Activated CD4-positive, alpha-beta T cell treated with anti-CD3 and anti-CD28 coated beads for 4 hours (primary cell): ENCODE measurements at places on chromosomes 12 and 14.
A peak's percentile ranks its signal among the peaks of the same experiment; 100 is the strongest.

DNA sequence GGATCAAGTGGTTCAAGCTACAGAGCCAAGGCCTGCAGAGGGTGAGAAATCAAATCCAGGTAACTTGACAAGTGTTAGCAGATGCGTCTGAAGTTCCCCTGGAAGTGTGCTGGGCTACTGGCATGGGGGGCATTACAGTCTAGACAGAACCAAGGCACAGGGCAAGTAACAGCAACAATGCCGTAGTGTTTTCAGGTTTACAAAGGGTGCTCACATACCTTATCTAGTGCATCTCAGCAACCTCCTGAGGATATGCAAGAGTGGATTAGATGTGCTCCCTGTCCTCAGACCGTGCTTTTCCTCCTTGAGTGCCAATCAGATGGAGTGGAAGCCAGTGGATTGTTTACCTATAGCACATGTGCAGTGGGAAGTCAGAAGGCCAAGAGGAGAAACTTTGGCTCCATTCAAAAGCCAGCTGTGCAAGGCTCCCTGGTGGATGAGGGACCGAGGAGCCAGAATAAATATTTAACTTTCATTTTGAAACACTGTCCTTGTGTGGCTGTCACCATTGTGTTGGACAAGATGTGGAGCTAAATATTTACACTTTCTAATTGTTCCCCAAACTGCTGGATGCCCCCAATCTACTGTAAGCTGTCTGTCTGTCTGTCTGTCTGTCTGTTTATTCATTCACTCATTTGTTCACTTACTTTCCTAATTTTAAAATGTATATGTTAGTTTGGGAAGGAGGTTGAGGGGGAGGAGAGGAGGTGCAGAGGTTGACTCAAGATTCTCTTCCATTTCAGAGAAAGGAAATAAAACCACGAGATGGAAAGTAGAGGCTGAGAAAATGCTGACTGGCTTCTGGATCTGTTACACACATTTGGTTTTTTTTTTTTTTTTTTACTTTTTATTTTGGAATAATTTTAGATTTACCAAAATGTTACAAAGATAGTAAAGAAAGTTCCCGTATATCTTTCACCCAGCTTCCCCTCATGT is 184.0 kb upstream of the PARP11 start:
- no peak for DNase-seq

- DNase-seq: peak; percentile 9
Observed at GRCh38 chr14:56002876-56003625, 115.2 kb upstream of the PELI2 start.

- DNase-seq: no peak
Observed at GRCh38 chr14:28661171-28661772, 105.3 kb upstream of the FOXG1 start.

- DNase-seq: no peak
Observed at GRCh38 chr12:123075087-123075645, 75.7 kb downstream of the PITPNM2 start.

DNA sequence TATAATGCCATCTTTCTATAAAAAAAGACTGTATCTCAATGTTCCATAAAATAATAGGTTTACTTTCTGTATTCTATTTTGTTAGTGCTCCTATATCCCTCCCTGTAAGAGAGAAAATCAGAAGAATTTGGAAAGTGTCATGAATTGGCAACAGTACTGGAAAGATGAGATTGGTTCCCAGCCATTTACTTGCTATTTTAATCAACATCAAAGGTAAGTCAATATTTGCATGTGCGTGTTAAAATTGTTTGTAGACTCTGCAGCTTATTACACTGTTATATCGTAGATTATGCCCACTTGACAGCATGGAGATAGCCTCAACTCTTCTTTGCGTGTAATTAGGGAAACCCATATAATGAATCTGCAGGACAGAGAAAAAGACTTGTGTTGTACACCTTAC is 34.0 kb downstream of the KCNMB4 start:
- DNase-seq: no peak

- no peak for DNase-seq
Observed at GRCh38 chr14:93114068-93114710, 1.5 kb downstream of the ITPK1 start.

DNA sequence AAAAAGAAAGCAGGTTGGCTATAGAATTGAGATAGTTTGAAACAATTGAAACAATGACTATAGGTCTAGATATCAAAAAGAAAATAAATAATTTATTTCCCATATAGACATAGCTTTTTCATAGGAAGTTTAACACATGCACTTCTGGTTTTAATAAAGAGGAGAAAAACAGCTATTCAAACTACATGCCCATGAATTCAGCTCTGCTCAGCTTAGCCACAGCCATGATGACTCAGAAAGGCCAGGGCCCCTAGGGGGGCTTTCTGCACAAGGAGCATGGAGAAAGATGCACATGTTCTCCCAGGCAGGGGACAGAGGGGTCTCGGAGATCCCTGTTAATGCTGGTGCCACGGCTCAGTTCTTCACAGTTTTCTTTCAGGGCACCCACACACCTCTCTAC is 114.0 kb downstream of the GALC start:
- no peak for DNase-seq

GRCh38 chr14:101198398-101199027 is 295.0 kb upstream of the RTL1 start:
- no peak for DNase-seq

GRCh38 chr12:53244337-53244736 is 12.3 kb upstream of the RARG start:
- DNase-seq: no peak

- no peak for DNase-seq
Observed at GRCh38 chr12:52857500-52857899, 8.7 kb upstream of the KRT78 start.

GRCh38 chr12:90298289-90298948 is 589.8 kb upstream of the ATP2B1 start:
- DNase-seq: no peak

GRCh38 chr14:25406818-25407217 is 356.9 kb upstream of the STXBP6 start:
- DNase-seq: no peak

GRCh38 chr12:24427776-24428175 is 478.3 kb upstream of the SOX5 start:
- DNase-seq: no peak

DNA sequence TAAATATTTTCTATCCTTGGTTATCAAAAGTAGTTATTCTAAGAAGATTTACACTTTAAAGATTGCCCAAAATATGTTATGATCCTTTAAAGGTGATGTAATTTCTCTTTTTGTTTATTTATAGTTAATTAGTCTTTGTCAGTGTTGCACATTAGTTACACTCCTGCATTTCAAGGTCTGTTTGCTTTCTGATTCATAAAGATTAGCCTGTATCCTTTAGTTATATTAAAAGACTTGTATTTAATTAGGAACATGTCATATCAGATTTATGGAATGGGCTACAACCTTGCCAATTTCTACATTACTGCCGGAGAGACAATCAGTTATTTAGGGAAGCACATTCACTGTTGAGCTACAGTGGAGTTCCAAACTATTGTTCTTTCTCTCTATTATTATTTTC is 3.5 kb downstream of the EPYC start:
- DNase-seq: no peak

DNA sequence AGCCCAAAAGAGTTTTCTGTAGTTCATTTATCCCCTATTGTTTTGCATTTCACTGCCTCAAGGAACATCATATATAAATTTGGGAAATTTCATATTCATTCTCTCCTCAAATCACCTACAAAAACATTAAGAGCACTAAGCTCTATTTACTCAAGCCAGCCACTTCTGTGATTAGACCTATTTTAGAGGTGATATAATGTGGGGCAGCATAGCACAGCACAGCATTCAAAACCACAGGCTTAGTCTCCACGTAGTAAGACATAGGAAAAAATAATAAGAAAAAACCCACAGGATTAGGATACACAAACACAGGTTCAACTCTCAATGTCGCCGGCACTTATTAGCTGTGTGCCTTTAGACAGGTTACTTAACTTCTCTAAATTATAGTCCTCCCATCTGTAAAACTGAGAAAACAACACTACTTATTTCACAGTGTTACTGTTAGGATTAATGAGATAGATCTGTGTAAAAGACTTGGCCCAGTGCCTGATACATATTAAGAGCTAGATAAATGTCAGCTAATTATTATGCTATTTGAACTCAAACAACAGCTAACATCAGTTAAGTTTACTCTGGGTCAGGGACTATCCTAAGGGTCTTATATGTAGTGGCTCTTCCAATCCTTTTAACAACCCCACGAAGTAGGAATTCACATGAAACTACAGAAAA is 20.3 kb downstream of the DCAF5 start:
- DNase-seq: no peak
